Omental fat pad (tissue), 4 donors: ENCODE measurements at places on chromosomes 2 and 18. TPM values are rescaled to one million over a fixed set of nuclear protein-coding genes. Genes with fewer than 3 reads are reported as not detected.

The CEBPZOS gene
- 20.6 TPM for total RNA-seq

The LRP2 gene
- 12.2 TPM for total RNA-seq

- DNase-seq, result no peak
These were observed 60.9 kb downstream of the AAK1 start for GRCh38 chr2:69582582-69583176.

- DNase-seq, result no peak
These were observed 907 bp upstream of the GYPC start for GRCh38 chr2:126655051-126655450.

DNA sequence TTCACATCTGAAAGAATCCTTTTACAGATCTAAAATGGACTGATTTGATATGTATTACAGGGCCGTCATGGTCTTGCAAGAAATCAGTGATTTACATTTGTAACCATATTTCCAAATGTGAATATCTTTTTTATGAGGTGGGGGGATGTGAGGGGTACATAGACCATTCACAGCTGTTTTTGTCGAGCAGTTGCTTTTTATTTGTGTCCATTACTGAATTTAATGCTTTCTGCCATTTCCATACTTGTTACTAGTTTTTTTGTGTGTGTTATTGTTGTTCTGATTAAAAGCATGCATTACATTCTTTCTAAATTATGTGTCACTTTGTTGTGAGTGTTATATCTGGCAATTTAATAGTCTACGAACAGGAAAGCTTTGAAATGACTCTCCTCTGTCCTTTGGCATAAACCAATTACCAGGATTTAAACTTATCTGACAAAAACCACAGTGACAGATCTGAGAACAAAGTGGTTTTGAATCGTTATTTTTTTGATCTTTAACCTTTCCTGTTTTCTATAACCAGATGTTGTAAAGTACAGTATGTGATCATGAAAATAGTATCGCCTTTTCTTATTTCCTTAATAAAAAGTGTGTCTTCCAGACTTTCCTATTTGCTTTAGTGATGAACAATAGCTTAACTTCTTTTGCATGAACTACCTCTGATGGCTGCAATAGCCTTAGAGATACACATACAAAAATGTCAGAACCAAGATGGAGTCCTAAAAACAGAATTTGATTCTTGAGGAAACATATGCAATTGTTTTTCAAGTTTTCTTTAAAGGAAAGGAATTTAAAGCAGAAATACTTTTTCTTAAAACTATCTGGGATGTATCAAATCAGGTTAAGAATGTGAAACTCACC lies 354.2 kb upstream of the ACVR2A start:
- DNase-seq, result no peak

DNA sequence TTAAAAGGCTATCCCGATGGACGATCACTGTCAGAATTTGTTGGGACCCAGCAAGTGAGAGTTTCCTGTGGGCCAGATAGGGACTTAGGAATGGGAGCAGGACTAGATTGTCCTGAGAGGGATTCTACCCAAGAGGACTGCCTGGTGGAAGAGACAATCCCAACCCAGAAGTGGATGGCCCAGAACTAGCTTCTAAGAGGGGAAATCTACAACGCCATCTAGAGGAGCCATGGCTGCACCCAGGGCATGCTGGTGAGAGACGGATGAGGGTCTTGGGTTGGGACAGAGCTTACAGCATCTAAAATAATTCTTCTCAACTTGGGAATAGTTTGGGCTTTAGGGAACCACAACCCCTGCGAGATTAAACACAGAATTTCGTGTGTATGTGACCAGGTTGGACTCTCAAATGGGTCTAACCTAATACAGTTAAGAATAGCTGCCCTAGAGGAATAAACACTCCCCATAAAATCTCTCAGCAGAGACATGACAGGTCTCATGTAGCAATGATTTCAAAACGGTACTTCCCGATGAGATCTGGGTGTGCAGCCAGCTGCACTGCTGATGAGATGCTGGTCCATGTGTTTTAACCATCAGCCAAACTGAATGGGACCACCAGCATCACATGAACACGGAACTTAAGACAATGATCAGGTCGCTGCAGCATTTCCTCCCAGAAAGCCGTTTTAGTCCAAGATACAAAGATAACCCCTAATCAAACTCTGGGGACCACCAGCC lies 50.8 kb downstream of the CCBE1 start:
- DNase-seq, result no peak

- peak; percentile 53 for DNase-seq
These were observed at the start of gene IMPACT for GRCh38 chr18:24426398-24427294. Gene IMPACT, plus strand, starts transcription at chr18:24426670. Its CDS starts 87 bp downstream, at chr18:24426757.

DNA sequence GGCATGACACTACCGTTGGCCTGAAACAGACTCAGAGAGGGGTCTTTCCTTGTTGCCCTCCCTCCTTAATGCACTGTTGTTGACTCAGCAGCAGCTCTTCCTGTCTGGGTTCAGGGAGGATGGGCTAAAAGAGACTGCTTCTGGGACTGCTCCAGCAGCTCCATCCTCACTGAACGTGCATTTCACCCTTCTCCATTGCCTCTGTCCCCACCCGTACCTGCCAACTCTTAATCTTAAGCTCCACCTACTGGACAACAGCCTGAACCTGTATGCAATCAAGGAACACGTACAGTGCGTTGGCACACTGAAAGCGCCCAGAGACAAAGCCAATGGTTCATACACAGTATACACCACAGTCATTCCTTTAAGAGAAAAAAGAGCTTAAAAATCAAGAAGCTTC lies 230.8 kb upstream of the RAB6C start:
- DNase-seq, result no peak

- DNase-seq, result peak; percentile 40
These were observed 165.2 kb upstream of the KLF7 start for GRCh38 chr2:207330912-207331311.

- no peak for DNase-seq
These were observed 185.8 kb upstream of the ID2 start for GRCh38 chr2:8496079-8496478.

The UPP2 gene
- not detected for total RNA-seq

GRCh38 chr2:3162442-3163077 lies 215.1 kb downstream of the EIPR1 start:
- no peak for DNase-seq

DNA sequence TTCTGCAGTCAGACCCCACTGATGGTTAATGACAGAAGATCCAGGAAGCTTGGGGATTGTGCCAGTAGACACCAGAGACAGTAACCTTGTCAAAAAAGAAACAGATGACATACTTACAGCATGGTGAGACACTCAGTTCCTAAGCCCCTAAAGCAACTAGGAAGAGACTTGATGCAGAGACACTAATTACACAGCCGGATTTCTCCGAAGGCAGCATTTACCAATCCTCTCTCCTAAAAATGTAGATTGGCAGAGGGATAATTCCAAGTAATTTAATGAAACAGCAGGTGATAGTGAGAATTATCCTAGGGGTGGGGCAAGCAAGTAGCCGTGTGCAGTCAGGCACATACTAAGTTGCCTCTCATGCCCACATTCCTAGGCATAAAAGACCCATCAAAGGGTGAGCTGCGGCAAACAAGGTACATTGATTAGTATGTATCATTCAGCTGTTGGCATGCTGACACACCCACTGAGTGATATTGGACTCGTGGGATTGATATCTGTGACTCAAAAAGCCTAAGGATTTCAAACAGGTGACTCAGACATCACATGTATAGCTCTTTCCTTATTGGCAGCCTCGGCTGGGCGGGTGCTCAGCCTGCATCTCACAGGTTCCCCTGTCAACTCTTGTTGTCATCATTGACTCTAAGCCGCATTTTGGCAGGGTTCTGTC lies 296.7 kb upstream of the ATP5MC3 start:
- DNase-seq, result no peak

DNA sequence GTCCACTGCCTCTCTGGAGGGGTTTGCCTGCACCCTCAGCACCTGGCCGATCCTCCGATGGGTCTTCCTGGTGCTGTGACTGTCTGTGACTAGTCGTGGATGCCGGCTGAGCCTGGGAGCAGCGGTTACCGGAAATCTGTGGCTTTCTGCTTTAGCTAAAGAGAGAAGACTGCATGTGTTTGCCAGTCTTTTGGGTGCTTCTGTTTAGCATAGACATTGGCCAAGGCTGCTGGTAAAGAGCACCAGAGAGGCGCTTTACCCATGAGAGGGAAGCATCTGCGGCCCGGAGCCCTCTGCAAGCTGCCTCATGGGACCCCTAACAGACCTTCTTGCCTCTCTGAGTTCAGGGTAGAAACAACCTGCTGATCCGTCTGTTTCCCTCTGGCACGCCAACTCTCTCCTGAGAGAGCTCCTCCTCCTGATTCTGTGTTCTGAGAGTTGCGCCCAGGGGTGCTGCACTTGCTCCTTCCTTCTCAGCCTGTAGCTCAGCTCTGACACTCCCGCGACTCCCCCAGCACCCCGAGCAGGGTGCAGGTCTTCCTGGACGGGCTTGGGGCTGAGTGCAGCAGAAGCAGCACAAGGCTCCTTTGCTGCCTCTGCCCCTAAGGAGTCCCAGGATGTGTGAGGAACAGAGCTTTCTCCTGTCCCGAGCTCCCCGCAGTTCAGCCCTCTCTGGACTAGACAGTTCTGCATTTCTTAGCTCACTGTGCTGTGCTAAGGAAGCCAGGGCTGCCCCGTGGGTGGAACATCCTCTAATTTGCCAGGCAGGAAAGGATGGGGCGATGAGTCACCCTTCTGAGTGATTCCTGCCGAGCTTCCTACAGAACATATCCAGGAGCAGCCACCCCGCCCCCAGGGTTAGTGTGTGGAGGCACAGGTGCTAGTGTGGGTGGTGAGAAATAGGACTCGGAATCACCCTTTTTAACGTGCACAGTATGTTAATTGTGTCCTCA lies 203.2 kb downstream of the SH3RF3 start:
- peak; percentile 89 for DNase-seq

The RAB17 gene
- 8.6 TPM for total RNA-seq
